ENCODE measurements at places on chromosomes 5 and 9. TPM values are rescaled to one million over a fixed set of nuclear protein-coding genes. Genes with fewer than 3 reads are reported as not detected.

Gene ZNF484
- total RNA-seq: 13.6 TPM

Gene MARCOL
- total RNA-seq: not detected

Gene ST8SIA4
- total RNA-seq: 1.2 TPM

Gene ARHGEF28
- 37.8 TPM for total RNA-seq

- no peak overlapping the region for H3K4me3 ChIP-seq
- H3K36me3 ChIP-seq: no peaks in the 10 kb centered on the region
- H3K27me3 ChIP-seq: no peaks in the 10 kb centered on the region
- no peaks in the 10 kb centered on the region for H3K4me1 ChIP-seq
- DNase-seq: no peak
Measured at GRCh38 chr5:9895302-9895645, 265.1 kb upstream of the TAS2R1 start.
